ENCODE measurements at places on chromosomes 3 and 15.

GRCh38 chr3:54736459-54736858 is 191.4 kb downstream of the LRTM1 start:
- no peak for DNase-seq

DNA sequence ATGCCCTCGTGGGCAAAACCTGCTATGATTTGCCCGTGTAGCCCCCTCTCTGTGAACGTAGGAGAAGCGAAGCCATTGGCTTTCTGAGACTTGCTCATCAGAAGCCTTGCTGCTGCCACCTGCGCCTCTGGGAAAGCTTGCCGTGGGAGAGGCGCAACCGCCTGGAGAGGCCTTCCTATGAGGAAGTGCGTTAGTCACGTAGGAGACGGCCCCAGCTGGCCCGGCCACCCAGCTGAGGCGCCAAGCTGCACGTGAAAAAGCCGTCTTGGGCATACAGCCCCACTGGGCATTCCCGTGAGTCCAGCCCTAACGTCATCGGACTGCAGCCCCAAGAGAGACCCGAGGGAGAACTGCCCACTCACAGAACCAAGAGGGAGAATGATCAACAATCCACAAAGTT is 49.1 kb upstream of the TJP1 start:
- DNase-seq = no peak

DNA sequence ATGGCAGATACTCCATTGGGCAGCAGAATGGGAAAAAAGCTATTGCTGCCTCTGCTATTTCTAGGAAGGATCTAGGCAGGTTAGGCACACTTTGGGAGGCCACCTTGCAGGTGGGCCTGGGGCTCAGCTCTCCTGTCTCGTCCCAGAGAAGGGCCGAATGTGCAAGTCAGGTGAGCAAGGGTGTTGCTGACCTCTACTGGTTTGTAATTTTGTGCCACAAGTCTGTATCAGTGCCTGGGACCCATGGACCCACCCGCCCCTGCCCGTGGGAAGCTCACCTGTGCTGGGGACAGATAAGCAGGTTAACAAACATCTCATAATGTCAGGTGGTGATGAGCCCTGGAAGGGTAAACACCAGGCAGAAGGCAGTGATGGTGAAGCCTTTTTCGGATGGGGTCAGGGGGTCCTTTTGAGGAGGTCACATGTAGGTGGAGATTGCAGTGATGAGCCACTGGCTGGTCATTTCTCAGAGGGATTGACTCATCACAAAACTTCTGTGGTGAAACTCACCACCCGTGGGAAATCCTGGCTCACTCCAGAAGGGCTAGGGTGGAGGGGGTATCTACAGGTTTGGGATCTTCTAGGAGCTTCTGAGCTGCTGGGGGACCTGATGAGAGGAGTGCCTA is 161.3 kb downstream of the KLF13 start:
- no peak for DNase-seq

GRCh38 chr3:36397841-36398240 is 17.5 kb downstream of the STAC start:
- no peak for DNase-seq

DNA sequence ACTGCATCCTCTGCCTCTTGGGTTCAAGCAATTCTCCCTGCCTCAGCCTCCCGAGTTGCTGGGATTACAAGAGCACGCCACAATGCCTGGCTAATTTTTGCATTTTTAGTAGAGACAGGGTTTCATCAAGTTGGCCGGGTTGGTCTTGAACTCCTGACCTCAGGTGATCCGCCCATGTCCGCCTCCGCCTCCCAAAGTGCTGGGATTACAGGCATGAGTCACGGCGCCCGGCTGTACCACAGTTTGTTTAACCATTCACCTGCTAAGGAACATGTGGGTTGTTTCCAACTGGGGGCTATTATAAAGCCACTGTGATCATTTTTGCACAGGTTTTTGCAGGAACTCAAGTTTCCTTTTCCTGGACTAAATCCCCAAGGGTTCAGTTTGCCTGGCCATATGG is 123.2 kb upstream of the RAP2B start:
- DNase-seq = no peak

DNA sequence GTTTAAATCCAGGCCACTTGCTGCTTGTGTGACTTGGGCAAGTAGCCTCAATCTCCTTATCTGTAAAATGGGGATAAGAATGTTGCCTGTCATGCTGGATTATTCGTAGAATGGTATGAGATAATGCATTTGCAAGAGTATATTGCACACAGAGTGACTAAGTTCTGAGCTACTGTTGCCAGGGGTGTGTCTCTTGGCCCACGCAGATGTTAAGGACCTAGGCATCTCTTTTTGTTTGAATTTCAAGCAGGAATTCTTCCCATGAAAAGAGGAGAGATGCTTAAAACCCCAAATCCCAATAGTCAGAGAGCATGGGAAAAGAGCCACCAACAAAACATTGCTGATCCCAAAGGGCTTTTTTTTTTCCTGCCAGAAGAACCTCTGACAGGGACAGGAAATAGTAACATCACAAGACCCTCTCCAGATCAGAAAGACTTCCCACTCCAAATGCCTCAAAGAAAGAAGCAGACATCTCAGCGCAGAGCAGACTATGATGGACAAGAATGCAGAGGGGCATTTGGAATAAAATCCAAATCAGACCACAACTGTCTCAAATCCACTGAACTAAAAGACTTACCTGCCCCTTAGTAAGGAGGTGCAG is 90.5 kb downstream of the MRPL46 start:
- DNase-seq = no peak

Data from central memory CD8-positive, alpha-beta T cell (primary cell).